ENCODE measurements at places on chromosomes 5 and 9. TPM values are rescaled to one million over a fixed set of nuclear protein-coding genes. Genes with fewer than 3 reads are reported as not detected.

OSMR gene
- 69.7 TPM for total RNA-seq

LCN15 gene
- total RNA-seq = not detected

FAM151B gene
- total RNA-seq = 2.1 TPM

IARS1 gene
- total RNA-seq = 72.7 TPM

LCNL1 gene
- 0.42 TPM for total RNA-seq

GRCh38 chr5:66769030-66769733 is 173.0 kb downstream of the MAST4 start:
- no peak for DNase-seq

DNA sequence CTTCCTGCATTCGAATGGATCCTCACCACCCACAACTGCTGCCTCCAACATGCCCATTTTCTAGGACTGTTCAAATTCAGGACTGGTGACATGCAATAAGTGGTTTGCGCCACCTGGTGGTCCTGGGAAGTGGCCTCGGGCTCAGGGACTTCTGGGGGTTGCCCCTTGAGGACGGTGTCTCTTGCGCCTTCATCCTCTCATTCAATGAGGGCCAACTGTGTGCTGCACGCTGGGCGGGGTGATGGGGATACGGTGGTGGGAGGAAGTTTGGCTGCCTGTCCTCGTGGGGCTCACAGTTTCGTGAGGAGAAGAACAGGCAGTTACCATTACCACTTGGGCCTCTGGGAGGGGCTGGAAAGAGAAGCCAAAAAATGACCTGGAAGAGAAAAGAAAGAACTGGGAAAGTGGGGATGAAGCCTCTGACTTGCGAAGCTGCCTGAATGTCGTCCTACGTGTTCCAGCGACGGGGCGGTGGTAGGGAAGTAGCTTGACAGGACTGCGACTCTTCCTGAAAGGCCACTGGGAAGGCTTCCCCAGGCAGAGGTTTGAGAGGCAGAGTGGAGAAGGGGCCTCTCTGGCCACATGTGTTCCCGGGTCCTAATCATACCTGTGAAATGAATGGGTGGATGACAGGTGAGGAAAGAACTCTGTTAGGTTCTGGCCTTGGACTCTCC is 49.0 kb downstream of the PSD2 start:
- no peak for DNase-seq

DNA sequence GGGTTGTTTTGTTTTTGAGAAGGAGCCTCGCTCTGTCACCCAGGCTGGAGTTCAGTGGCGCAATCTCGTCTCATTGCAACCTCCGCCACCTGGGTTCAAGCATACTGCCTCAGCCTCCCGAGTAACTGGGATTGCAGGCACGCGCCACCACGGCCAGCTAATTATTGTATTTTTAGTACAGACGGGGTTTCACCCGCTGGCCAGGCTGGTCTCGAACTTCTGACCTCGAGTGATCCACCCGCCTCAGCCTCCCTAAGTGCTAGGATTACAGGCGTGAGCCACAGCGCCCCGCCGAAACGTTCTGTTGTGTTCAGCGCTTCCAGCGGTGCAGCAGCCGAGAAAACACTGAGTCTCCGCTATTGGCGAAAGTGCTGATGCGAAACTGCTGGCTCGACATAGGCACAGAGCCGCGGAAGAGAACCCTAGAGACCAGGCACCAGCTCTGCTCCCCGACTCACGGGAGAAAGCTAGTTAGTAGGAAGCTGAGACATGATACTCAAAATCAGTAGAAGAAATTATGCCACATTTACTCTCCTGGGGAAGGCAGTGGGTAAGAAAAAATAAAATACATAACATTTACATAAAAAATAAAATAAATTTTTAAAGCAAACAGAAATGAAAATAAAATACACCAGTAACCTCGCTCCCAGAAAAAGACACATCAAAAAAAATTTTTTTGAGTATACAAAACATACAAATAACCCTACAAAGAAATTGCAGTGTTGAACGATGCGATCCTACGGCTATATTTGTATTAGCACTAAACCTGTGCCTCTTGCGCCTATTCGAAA is 31.6 kb downstream of the ANXA2R start:
- DNase-seq = peak; percentile 91

GRCh38 chr5:142132916-142133315 is 24.3 kb downstream of the NDFIP1 start:
- DNase-seq = no peak
